ENCODE measurements at places on chromosomes 7 and 10.

DNA sequence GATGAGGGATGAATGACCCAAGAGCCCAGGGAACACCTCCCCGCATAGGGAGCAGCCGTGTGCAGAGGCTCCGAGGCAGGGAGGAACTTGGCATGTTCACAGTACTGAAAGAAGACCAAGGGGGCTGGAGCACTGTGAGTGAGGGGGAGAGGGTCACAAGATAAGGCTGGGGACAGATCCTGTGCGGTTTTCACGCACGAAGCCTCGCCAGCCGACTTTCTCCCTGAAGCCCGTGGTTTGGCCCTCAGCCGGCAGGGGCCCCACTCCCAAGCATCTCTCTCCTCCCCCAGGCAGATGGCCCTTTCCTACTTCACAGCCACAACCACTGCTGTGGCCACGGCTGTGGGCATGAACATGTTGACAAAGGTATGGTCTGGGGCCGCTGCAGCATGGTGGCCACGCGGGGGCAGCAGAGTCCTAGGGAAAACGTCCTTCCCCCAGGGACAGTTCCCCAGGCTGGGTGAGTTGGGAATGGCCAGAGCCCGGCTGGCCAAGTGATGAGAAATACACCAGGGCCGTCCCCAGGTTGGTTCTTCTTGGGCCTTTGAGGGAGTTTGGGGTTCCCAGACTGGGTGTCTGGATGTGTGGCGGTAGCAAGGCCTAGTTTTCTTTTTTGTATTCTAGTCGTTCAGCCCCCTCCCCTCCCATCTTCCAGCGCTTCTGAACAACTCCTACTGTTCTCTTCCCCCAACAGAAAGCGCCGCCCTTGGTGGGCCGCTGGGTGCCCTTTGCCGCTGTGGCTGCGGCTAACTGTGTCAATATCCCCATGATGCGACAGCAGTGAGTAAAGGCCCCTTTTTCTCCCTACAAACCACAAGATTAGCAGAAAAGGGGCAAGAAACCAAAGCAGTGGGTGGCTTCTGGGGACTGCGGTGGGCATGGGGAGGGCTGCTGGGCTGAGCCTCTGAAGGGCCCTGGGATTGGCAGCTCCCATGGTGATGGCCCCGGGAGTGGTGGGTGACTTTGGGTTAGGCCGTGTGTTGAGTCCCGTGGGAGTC lies 14.4 kb upstream of the WBP1L start:
- peak; percentile 42 for DNase-seq

- no peak for DNase-seq
Measured at GRCh38 chr7:13641714-13642113, 347.8 kb downstream of the ETV1 start.

DNA sequence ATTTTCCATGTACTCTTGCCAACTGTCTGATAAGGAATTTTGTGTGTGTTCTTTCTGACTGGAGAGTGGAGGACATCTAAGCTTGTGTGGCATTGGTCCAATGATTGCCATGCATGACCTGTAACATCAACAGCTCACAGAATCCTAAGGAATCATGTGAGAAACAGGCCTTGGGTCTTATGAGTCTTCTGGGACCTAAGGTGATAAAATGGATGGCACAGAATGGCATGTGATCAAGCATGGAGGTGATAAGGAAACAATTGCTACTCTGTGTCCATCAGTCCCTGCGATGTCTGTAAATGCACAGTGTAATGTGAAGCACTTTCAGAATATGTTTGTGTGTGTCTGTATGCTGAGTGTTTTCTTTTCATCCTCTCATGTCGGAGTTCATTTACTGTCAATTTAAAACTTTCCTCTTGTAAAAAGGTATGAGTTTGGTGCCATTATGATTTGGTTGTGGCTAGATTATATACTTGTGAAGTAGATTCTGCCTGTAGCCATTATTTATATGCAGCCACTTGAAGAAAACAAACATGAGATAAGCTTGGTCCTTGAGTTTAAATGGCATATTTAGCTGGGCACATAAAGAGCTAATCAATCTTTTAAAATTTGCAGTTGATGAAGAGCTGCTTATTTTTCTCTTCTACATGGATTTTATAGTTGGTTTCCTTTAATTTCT lies 127.5 kb downstream of the VPS50 start:
- DNase-seq = no peak

DNA sequence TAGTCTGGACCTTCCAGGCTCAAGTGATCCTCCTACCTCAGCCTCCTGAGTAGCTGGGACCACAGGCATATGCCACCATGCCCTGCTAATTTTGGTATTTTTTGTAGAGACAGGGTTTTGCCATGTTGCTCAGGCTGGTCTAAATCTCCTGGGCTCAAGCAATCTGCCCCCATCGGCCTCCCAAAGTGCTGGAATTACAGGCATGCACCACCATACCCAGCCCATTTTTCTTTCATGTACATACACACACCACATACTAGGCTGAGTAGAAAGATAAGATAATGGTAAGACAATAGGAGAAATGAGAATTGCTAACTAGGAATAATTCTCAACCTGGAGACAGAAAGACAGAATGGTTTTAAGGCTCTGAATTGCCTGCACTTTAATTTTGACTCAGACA lies 83.8 kb downstream of the CPEB3 start:
- DNase-seq = no peak

DNA sequence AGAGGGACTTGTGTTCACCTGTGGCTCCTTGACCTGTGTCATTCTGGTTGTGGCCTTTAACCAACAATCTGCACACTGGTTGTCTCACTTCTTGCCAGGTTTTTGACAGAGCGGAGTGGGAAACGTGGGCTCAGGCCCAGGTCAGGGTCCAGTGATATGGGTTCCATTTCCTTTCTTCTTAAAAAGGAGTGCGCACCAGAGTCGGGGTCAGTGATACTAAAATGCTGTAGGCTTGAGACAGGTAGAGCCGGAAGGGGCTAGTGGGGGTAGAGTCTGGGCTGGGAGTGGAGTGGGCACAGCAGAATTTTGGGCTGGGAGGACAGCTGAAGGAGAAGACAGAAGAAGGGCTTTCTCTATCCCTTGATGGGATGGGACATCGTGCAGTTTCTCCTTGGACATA lies 61.2 kb downstream of the SH2D4B start:
- DNase-seq = no peak

GRCh38 chr10:13739183-13739582 lies 152.4 kb downstream of the PRPF18 start:
- DNase-seq = no peak

GRCh38 chr10:114304017-114304570 lies 65.0 kb downstream of the VWA2 start:
- DNase-seq = peak; percentile 80

DNA sequence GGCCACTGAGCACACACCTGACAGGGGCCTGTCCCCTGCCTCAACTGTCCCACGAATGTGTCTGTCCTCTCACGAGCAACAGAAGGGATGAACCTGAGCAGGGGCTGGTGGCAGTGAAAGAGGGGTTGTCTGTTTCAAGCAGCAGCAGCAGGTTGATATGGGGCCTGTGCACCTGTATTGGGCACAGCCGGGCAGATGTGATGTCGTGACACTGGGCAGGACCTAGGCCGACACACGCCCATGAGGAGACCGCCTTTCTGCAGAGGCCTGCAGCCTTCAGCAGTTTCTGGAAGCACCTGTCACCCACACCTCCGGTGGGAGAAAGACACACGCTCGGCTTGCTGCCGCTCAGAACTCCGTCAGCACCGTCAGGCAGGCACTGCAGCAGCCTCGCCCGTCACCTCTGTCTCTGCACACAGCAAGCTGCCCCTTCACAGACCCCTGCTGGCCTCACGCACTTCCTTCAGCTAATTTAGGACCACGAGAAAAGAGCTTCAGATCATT lies 48.5 kb downstream of the AMZ1 start:
- no peak for DNase-seq

DNA sequence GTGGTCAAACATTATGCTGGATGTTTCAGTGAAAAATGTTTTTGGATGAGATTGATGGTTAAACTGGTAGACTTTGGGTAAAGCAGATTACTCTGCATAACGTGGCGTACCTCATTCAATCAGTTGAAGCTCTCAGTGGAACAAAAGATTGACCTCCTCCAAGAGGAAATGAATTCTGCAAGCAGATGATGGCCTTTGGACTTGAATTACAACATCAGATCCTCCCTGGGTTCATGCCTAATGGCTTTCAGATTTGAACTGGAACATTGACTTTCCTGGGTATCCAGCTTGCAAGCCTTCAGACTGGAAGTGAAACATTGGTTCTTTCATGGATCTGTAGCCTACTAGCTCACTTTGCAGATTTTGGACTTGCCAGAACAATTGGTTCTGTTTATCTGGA lies 169.3 kb upstream of the MALRD1 start:
- no peak for DNase-seq

GRCh38 chr7:117825132-117825531 lies 48.1 kb downstream of the CTTNBP2 start:
- no peak for DNase-seq

DNA sequence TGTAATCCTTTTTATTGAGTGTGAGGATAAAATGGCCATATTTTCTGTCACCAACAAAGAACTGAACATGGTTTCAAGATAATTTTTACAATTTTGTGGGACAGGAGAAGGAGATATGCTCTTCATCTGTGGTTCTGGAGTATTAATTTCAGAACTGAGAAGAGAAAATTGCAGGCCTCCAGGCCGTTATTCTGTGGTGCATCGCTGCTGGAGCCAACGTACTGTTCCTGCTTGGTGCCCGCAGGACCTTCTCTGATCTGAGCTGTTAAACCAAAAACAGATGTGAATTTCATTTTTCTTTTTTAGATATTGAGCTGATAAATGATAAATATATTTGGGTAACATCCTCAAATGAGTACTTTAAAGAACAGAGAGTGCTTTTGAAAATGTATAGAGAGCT lies 63.9 kb downstream of the IKZF1 start:
- peak; percentile 80 for DNase-seq

DNA sequence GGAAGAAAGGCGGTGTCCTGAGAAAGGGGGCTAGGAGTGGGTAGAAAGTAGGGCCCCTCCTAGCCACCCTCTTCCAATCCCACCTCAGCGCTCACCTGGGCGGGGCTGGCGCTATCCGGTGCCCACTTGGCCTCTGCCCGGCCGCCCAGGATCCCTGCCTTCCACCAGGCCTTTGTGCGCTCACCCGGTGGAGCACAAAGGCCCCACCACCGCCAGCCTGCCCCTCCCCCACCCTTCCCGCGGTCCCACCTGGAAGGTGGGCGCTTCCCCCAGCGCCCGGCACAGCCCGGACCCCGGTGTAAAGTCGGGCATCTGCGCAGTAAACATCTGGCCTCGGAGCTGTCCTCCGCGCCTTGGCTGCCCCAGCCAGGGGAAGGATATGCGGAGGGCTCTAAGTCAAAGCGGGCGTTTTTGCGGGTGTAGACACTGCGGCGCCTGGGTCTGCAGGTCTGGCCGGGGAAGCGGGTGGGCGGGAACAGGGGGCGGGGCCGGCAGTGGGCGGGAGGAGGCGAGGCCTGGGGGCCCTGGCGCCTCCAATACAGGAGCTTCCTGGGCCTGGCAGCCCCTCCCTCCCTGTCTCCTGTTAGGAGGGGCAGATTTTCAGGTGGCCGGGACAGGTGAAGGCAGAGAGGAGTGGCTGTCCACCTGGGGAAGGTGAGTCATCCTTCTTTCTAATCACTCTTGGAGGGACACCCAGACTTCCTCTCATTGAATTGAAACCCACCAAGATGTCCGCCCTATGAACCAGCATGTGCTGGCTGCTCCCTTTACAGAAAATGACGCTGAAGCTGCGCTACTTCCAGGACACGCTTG lies 49.3 kb downstream of the PNLIPRP2 start:
- no peak for DNase-seq

- DNase-seq = peak; percentile 61
Measured at GRCh38 chr10:63866075-63866746, 345.0 kb downstream of the REEP3 start.

DNA sequence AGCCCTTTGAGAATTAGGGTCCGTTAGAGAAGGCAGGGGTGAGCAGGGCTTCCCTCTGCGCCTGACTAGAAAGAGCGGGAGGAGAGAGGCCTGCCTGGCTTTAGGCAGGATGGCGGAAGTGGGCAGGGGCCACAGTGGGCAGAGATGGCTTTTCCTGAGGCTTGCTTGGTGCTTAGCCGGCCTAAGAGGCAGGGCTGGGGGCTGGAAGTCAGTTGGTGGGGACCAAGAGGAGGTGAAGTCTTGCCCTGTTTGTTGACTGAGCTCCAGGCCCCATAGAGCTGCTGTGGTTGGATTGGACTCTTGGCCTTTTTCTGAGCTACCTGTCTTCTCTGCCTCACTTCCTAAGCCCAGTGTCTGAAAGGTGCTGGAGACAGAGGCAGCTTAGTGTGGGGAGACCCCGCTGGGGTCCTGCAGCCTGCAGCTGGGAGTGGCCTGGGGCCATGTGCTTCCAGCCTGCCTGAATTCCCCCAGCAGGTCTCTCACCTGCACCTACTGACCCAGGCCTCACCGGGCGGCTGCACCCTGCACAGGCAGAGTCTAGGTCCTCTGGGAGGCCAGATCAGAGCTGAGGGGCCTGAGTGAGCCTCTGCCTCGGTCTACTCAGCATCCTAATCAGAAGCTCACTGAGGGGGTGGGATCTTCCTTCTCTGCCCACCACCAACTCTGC lies 4.8 kb downstream of the FAM241B start:
- DNase-seq = no peak

DNA sequence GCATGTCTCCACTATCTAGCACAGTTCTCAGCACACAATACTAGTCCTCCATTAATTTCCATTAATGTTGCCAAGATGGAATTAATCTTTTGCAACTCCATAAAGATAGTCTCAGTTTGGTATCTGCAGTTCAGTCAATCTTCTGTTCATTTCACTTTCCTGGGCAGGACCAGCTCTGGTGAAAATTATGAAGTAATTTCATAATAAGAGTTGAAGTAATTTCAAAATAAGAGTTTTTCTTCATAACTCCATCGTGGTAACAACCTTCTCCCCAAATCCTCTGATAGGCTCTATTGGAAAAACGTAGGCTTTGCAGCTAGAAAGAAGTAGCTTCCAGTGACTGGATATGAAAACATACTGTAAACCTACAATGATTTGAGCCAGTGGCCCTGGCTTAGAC lies 618.2 kb downstream of the TYW1 start:
- no peak for DNase-seq

DNA sequence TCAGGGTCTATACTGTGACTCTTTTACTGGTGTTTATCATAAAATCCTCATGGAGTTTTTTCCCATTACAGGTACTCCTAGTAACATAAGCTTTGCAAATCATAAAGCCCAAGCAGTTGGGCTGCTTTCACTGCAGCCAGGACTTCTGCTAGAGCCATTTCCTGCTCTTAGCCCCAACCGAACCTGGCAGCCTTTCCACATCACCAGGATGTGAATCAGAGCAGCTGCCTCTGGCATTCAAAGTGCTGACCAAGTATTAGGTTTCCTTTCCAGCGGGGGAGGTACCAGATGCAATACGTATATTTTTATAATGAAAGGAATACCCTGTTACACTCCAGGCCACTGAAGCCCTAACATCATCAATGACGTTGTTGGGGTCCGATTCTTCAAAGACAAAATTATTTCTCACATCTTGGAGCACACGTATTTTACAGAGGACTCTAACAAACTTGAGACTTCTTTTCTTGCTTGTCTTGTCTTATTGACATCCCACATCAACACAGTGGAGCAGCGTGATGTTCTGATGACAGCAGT lies 3.6 kb upstream of the HTR5A start:
- no peak for DNase-seq

- no peak for DNase-seq
Measured at GRCh38 chr7:74371381-74372341, 82.0 kb upstream of the GTF2IRD1 start.

All from activated CD4-positive, alpha-beta T cell treated with anti-CD3 and anti-CD28 coated beads, Interleukin-2, Interleukin-4, amounts not matched to agents 100 ng/mL and 50 ng/mL, durations not matched to agents 16 hours and 8 hours (primary cell).